Left renal cortex interstitium (tissue), 4 donors: ENCODE measurements at places on chromosomes 3 and 15.

DNA sequence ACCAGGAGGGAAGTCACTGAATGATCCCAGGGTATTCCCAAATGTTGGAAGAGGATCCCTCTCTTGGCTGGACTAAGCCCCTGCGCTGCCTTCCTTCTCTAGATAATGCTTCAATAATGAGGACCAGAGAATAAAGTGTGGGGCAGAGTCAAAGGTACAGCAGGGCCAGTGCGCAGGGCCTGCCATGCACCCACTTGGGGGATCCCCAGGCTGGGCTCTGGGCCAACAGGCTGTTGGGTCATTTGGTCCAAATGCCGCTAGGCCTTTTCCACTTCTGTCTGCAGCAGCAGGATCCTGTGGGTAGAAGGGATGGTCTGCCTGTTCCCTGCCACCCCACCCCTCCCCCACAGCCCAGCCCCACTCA is 5.7 kb upstream of the CLK3 start:
- DNase-seq, result no peak

- DNase-seq, result no peak
Measured at GRCh38 chr15:51846463-51847230, 17.2 kb downstream of the TMOD3 start.

DNA sequence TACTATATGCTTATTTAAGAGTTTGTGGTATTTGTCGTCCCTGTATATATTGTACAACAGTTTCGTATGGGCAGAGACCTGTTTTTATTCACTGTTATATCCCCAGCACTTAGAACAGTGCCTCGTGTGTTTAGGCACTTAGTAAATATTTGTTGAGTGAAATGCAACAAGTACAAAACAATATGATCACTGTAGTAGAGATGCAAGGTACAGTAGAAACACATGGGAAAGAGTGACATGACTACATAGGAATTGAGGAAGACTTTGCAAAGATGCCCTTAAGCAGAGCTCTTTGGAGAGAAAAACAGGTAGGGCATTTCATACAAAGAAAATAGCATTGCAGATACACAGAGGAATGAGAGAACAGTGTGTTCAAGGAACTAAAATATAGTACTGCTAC is 18.3 kb downstream of the RASA2 start:
- DNase-seq, result no peak

DNA sequence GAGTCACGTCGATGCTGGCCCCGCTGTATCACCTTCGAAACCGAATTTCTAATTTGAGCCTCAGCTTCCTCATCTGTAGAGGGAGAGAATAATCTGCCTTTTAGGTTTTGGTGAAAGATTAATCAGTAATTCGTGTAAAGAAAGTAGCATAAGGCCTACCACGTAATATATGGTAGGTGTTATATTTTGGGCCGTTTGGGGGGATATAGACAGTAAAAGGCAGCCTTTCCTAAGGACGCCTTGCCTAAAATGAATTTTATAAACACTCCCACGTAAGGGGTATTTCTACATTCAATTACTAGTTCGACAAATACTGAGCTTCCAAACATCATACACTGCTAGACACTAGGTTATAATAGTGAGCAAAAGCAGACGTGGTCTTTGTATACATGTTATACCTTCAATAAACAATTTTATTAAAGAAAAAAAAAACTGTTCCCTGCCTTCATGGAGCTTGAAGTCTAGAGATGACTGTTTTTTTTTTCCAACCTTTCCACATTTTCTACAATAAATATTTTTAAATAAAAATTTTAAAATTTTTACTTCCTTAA is 737 bp downstream of the JAGN1 start:
- no peak for DNase-seq

DNA sequence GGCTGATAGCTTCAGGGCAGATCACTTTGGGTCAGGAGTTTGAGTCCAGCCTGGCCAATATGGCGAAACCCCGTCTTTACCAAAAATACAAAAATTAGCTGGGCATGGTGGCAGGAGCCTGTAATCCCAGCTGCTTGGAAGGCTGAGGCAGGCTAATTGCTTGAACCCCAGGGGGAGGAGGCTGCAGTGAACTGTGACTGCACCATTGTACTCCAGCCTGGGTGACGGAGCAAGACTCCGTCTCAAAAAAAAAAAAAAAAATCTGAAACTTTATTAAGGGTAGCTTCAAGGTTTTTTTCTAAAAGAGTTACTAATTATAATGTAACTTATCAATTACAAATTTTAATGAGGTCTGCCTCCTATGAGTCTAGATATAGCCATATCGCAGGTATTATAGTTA is 5.1 kb downstream of the NECTIN3 start:
- DNase-seq, result no peak

DNA sequence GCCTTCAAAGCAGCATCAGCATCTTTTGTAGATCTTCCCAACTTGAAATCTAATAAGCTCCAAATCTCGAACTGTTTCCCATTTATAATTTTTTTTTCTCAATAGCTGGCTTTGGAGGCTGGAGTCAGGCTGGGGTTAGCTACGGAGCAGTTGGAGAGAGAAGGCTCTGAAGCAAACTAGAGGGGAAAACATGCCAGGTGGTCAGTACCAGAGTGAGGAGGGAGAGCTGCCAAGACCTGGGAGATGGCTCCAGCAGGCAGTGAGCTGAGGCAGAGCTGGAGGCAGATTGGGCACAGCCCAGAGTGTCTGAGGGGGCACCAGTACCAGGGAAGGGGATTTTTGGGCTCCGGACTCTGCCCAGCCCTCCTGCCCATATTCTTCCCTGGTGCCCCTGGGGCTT is 311.2 kb downstream of the RPLP1 start:
- no peak for DNase-seq

DNA sequence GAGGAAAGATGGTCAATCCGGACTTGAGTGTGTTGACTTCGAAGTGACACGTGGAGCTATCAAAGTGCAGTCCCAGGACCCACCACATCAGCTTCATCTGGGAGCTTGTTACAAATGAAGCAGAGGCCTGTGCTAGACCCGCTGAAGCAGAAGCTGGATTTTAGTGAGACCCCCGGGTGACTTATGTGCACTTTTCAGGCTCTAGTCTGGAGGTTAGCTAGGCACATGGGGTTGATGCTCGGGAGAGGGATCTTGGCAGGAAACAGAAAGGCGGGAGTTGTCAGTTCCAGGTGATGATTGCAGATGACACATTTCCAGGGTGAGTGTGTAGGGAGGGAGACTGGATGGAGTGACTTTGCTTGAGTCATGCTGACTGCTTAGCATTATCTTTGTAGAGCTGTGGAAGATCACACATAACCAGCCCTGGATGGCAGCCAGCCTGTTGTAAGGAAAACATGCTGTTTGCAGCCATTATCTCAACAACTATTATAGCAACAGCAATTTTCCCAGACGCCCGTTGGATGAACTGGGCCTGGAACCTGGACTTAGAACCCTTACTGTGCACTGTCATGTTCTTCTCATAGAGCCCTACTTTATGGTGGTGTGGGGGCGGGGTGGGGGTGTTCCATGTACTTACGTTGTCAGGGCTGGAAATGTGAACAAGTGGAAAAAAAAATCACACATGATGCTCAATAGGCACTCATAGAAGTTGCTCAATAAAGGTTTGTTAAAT is 122.4 kb downstream of the THSD4 start:
- DNase-seq, result no peak

- no peak for DNase-seq
Measured at GRCh38 chr15:92745845-92746271, 90.3 kb upstream of the FAM174B start.

GRCh38 chr3:139128803-139129202 is 84.1 kb upstream of the PRR23C start:
- no peak for DNase-seq

DNA sequence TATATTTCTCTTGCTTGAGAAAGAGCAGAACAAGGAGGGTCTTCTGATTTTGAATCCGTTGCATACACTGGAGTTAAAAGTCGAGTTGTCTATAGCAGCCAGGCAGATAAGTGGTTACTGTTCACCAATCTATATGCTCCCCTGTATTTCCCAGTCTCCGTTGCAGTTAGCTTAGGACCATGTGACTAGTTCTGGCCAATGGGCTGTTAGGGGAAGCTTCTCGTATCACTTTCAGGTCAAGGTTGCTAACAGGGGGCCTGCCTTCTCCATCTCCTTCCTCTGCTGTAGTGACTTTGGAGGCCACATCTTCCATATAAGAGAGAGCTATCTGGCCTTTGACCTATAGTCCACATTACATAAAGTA is 188.5 kb upstream of the KBTBD8 start:
- no peak for DNase-seq

GRCh38 chr3:141876891-141877621 is 613 bp downstream of the ATP1B3 start:
- peak; percentile 20 for DNase-seq

DNA sequence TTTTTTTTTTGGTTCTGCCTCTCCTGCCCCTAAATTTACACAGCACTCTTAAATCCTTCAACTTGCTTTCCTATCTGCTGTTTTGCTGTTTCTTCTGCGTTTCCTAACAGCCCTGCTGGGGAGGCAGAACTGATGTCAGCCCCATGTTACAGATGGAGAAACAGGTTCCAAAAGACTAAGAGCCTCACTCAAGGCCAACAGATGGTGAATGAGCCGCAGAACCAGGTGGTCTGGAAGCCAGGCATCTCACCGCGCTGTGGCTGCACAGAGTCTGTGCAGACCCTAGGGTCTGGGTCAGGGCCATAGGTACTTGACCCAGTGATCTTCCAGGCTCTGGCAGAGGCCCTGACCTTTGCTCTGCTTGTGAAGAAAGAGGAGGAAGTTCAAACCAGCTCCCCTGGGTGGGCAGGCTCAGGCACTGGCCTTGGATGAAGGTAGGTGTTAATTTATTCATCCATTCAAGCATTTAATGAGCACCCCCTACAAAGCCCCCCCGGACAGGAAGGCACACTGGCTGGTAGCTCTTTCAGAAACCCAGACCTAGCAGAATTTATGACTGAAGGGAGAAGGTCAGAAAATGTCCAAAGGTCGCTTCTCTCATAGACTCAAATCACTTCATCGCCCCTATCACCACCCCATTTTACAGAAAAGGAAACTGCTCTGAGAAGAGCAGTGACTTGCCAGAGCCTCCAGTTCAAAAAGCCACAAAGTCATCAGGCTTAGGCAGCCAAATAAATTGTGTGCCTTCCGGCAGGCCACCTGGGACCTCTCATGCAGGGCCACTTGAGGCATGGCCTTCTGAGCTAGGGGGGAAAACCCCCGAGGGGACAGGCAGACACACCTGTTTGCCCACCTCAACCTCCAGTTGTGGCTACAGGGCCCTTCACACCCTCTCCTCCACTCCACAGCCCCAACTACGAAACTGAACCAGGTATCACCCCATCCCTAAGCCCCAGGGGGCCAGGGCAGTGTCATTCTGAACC is 2.7 kb downstream of the CHDH start:
- DNase-seq, result no peak
